Heart left ventricle (tissue), 16 donors: ENCODE measurements at places on chromosomes 4 and X. TPM values are rescaled to one million over a fixed set of nuclear protein-coding genes. Genes with fewer than 3 reads are reported as not detected.

PNCK gene
- total RNA-seq, result 7.3 TPM

NUP62CL gene
- 0.91 TPM for total RNA-seq

COL4A6 gene
- 7.7 TPM for total RNA-seq

QRFPR gene
- total RNA-seq, result 3.0 TPM

CSN1S1 gene
- total RNA-seq, result not detected

SMR3B gene
- not detected for total RNA-seq

SETD7 gene
- total RNA-seq, result 47.1 TPM

HMX1 gene
- total RNA-seq, result not detected

MAGEA4 gene
- total RNA-seq, result not detected

CACNA1F gene
- total RNA-seq, result 0.06 TPM

CWH43 gene
- not detected for total RNA-seq

PITX2 gene
- not detected for total RNA-seq

TREX2 gene
- total RNA-seq, result 0.22 TPM

GYPB gene
- total RNA-seq, result not detected

PDZD4 gene
- 2.1 TPM for total RNA-seq

GAGE12G gene
- not detected for total RNA-seq

PNMA6A gene
- total RNA-seq, result 2.7 TPM

MXRA5 gene
- total RNA-seq, result 0.81 TPM

GPR78 gene
- not detected for total RNA-seq

F8A1 gene
- 18.5 TPM for total RNA-seq

IL13RA1 gene
- total RNA-seq, result 15.7 TPM

AADAT gene
- total RNA-seq, result 1.3 TPM

SMIM10 gene
- total RNA-seq, result 5.7 TPM

NSUN7 gene
- total RNA-seq, result 0.25 TPM

LAGE3 gene
- total RNA-seq, result 22.4 TPM

PCDH10 gene
- total RNA-seq, result 0.36 TPM

LRIT3 gene
- not detected for total RNA-seq

TBL1X gene
- total RNA-seq, result 9.3 TPM

FGF13 gene
- 0.83 TPM for total RNA-seq

IL13RA2 gene
- total RNA-seq, result 0.68 TPM
